ENCODE measurements at places on chromosomes 11 and 22.

- no peak for DNase-seq
Measured at GRCh38 chr22:26646158-26646557, 11.2 kb upstream of the MIAT start.

DNA sequence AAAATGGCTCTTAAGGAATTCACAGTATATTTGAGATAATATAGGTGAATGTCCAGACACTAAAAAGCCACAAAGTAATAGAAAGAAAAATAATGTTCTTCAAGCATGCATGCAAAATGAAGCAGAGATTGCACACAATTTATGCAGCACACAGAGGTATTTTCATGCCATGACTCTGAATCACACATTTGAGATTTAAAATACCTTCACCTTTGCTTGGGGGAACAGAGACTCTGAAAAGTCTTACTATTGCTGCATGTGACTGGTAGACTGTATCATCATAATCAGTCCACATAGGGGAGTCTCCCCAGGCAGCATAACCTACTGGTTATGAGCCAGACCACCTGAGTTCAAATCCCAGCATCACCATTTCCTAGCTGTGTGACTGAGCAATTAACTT is 96.2 kb downstream of the RCN1 start:
- no peak for DNase-seq

DNA sequence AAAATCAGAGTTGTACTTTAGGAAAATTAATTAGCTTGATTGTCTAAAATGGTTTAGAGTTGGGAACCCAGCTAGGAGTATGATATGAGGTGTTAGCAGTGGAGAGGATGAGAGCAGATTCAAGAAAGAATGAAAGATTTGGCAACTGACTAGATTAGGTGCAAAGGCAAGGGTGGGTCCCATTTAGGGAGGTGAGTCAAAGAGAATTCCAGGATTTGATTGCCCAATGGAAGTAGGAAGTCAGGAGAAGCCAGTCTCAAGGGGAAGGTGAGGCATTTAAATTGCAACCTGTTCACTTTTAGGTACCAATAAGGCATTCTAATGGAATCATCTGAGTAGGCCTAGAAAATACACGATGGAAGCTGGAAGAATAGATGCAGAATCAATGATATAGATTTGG is 3.6 kb upstream of the CKAP5 start:
- no peak for DNase-seq

GRCh38 chr11:69634590-69634989 is 6.4 kb upstream of the CCND1 start:
- no peak for DNase-seq

DNA sequence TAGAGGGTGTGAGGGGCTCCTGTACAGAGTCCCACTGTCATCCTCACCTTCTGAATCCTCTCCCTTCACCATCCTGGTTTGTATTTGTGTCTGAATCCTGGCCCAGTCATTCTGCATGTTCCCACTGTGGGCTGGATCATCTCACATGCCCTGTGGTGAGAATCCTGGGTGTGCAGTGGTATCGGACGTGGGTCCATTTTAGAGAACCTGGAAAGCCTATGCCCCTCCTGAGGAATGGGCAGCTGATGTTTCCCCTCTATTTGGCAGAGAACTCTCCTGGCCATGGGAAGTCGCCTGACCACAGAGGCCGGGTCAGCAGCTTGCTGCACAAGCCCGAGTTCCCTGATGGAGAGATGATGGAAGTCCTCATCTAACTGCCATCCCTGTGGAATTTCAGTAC is 102.3 kb downstream of the AMOTL1 start:
- no peak for DNase-seq

GRCh38 chr11:10592331-10592730 is 23.9 kb upstream of the LYVE1 start:
- DNase-seq, result no peak

GRCh38 chr11:121670805-121671282 is 218.1 kb upstream of the SORL1-AS1 start:
- no peak for DNase-seq

DNA sequence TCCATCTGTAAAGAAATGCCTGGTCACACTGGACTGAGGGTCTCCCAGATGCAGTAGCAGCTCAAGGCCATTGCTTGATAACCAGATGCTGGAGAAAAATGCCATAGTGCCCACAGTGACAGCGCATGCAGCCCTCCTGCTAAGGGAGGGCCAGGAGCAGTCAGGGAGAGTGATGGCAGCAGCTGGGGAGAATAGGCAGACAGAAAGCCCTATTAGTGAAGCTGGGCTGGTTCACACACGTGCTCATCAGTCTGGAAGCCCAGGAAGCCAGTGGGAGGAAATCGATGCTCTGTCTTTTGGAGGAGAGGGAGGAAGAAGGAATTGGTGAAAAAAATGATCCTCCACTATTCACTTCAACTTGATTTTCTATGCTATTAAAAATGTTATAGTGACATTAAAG is 82.9 kb downstream of the OSBP2 start:
- DNase-seq, result no peak
